ENCODE measurements at places on chromosomes 7 and 10. TPM values are rescaled to one million over a fixed set of nuclear protein-coding genes. Genes with fewer than 3 reads are reported as not detected.

The PAX2 gene
- not detected for total RNA-seq

GRCh38 chr7:6166443-6166891 is 106.0 kb downstream of the CYTH3 start:
- no peak for DNase-seq

The TAC1 gene
- not detected for total RNA-seq

- no peak for DNase-seq
Observed at GRCh38 chr7:80960244-80960795, 41.5 kb upstream of the SEMA3C start.

DNA sequence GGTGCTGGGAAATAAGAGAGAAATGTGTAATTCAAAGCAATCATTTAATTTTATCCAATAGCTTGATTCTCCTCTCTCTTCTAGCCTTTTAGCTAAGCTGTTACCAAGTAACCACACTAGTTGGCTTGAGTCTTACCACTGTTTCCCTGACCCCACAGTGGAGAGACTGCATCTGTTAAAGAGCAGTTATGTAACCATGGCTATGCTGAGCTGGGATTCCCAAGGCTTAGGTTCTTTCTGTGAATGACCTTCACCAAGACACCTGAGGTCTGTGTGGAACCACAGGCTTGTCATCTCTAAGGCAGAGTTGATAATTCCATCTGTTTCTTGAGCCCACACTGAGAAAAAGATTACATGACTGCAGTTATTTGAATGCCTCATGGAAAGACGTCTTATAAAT is 47.7 kb upstream of the ATRNL1 start:
- DNase-seq, result no peak

DNA sequence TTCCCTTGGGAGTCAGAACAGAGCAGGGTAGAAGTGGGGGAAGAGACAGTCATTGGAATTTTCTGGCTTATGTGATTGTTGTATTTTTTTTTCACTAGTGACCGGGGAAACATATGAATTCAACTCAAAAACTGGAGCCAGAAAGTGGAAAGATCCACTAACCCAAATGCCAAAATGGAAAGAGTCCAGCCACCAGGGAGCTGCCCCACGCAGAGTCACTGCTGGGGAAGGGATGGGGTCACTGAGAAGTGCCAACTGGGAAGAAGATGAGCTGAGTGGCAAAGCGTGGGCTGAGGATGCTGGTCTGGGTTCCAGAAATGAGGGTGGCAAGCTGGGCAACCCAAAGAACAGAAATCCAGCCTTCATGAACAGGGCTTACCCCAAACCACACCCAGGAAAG is 69.2 kb downstream of the CDHR3 start:
- no peak for DNase-seq

DNA sequence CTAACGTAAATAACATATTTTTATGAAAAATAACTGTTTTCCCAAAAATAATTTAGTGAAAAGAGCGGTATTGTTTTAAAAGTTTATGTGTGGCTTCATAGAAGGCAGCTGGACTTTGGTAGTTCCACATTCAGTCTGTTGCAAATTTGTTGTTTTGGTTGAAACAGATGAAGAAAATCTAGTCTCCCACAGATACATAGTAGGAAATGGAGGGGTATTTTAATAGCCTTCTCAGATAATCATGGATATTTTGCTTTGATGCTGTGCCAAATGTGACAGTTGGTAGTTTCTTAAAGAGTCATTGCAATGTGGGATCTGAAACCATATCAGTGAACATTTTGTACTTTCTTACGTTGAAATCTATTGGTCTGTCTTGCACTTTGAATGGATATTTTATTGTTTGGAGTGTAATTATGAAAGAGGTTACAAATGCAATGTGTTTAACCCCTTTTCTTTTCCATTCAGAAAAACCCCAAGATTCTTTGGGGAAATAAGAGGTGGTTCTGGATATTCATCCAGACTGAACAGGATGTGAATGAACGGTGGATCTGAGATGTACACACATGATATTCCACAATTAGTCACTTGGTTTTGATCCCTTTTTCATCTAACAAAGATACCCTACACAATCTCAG is 10.4 kb downstream of the ZNF365 start:
- no peak for DNase-seq

The ORC5 gene
- total RNA-seq, result 175 TPM

GRCh38 chr10:48758411-48758810 is 73.7 kb downstream of the WDFY4 start:
- DNase-seq, result no peak

GRCh38 chr7:2009541-2010001 is 223.2 kb downstream of the MAD1L1 start:
- no peak for DNase-seq

GRCh38 chr7:115462301-115463015 is 540.6 kb downstream of the MDFIC start:
- DNase-seq, result no peak

- DNase-seq, result no peak
Observed at GRCh38 chr7:105157278-105157677, 143.3 kb downstream of the KMT2E start.

GRCh38 chr10:7797582-7797981 is 9.6 kb downstream of the ATP5F1C start:
- DNase-seq, result peak; percentile 52

GRCh38 chr7:127251465-127252376 is 1.0 kb downstream of the GRM8 start:
- DNase-seq, result no peak

DNA sequence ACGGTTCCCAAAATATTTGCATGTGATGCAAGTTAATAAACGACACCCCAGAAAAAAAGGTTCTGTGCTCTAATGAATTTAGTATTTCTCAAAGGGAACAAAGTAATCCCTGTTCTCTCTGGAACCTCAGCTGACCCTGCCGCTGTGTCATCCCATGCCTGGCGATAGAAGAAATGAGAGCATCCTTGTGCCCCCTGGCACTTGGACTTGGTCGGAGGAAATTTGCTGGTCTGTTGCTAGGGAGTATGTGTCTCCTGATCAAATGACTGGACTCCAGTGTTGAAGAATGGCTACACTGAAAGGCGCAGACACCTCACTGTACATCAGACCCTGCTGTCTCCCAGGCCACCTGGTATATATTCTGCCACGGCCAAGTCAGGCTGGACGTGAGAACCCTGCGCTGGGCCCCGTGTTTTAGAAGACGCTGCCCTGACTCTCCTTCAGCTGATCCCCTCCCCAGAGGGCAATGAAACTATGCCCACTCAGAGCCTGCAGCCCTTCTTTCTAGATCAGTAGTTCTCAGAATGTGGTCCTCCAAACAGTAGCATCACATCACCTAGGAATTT is 67.2 kb downstream of the THNSL1 start:
- no peak for DNase-seq

DNA sequence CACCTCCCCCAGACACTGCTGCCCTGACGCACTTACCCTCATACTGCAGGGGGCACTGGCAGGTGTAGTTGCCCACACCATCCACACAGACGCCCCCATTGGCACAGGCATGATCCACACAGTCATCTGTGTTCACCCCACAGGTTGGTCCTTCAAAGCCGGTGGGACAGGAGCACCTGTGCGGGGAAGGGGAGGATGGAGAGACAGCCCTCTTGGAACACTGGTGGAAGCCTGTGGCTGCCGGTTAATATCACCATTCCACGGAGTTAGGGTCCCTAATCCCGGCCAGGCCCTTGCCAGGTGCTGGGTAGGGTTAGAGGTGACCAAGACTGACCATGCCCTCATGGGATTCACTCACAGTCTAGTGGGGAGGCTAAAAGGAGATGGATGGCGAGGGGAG is 171.8 kb downstream of the SLIT1 start:
- no peak for DNase-seq

GRCh38 chr7:95433952-95434556 is 774 bp downstream of the PON2 start:
- DNase-seq, result no peak

The FZD8 gene
- 19.3 TPM for total RNA-seq

DNA sequence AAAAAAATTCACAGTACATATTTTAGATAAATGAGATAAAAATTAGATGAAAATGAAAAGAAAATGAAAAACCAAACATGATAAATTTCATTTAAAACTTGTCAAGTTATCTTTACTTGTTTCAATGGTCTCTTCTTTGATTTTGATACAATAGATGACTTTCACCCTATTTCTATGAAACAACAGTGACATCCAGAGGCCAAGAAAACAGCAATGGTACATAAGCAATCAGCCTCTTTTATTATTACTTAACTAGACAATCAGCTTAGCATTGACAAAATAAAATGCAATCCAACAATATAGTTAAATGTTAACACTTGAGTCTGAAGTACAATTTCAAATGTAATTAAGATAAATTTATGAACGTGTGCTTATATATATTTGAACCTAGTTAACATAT is 74.8 kb upstream of the GPR37 start:
- DNase-seq, result no peak

GRCh38 chr7:27364344-27364758 is 121.7 kb downstream of the EVX1 start:
- DNase-seq, result no peak

DNA sequence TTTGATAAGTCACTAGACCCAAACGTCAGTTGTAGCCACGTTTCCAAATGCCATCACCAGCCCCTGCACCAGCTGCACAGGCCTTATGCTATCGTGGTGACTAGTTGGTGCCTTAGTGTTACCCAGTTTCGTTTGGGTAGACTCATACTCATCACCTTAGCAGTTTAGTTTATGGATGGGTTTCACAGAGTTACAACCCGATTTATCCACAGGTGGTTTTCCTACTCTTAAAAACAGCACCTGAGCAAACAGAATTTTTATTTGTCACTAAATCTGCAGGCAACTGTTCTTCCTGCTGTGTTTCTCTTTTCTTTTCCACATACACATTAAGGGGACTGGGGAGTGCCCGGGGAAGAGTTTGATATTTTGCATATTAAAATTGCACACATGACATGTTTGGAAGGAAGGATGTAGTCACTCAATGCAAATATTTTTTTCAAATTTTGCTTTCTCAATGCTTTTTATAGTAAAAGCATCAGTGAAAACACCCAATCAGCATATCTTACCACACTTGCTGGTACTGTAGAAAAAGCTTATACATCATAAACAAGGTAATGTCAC is 41.6 kb downstream of the PDSS1 start:
- DNase-seq, result no peak

The CALN1 gene
- total RNA-seq, result not detected

The PLXDC2 gene
- 2.9 TPM for total RNA-seq

GRCh38 chr10:28569506-28570159 is 36.7 kb downstream of the WAC start:
- DNase-seq, result no peak

DNA sequence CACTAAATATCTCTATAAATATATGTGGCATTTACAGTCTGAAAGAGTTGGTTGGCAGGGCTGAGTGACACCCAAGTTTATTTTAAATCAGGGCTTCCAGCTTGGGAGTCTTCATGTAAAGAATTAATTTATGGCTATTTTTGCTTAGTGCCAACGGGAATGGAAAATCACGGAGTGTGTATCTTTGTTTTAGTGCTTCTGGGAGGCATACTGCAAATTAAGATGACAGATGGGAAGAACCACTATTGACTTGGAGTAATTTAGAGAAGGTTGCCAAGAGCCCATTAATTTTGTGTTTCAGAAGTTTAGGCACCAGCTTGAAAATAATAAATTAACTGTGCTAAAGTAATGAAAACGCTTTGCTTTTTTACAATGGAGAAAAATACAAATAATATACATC is 135.2 kb downstream of the GPR37 start:
- DNase-seq, result no peak

DNA sequence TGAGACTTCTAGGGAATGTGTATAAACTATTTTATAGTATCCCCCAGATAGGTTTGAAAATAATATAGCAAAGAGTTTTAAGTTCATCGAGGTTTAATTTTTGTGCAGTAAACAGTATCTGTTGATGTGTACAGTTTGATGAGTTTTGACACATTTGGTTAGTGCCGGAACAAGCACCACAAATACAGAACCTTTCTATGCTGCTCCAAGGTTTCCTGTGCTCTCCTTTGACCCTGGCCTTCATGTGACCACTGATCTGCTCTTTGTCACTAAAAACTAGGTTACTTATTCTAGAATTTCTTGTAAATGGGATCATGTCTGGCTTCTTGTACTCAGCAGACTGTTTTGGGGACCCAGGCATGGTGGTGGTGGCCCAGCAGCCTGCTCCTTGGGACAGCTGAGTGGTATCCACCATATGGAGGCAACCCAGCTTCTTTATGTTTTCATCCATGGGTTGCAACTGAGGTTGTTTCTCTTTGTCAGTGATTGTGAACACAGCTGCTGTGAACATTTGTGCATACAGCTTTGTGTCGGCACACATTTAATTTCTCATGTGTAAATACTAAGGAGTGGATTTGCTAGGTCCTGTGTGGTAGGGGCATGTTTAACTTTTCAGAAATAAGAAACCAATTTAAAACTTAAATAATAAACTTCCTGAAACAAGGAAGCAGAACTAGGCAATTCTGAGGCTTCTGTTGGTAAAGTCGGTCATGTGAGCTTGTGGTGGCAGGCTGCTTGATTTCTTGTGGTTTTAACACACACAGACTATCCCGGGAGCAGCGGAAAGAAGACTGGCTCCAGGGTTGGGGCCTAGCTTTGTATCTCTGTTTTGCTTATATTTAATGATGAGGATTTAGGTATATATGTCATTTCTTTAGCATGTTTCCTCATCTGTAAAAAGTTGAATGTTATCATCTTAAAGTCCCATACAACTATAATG is 219.4 kb downstream of the ABCA13 start:
- DNase-seq, result no peak

- no peak for DNase-seq
Observed at GRCh38 chr7:74625446-74625845, 32.1 kb upstream of the GTF2I start.

DNA sequence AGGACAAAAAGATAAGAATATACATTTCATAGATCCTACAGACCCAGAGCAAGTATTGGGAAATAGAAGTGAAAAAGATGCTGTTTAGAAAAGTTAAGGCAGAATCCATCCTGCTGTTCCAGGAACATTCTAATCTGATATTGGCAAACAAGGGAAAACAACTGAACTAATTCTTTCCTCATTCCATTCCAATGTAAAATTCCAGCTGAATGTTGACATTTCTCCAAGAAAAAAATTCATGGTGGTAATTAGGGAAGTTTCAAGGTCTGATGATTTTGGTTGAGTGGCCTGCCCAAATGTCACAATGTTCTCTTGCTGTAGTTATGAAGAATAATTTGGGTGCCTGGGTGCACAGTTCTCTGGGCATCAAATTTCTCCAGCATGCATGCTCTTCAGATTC is 15.2 kb downstream of the PIP start:
- no peak for DNase-seq

GRCh38 chr7:6031567-6031966 is 391 bp downstream of the ANKRD61 start:
- no peak for DNase-seq

DNA sequence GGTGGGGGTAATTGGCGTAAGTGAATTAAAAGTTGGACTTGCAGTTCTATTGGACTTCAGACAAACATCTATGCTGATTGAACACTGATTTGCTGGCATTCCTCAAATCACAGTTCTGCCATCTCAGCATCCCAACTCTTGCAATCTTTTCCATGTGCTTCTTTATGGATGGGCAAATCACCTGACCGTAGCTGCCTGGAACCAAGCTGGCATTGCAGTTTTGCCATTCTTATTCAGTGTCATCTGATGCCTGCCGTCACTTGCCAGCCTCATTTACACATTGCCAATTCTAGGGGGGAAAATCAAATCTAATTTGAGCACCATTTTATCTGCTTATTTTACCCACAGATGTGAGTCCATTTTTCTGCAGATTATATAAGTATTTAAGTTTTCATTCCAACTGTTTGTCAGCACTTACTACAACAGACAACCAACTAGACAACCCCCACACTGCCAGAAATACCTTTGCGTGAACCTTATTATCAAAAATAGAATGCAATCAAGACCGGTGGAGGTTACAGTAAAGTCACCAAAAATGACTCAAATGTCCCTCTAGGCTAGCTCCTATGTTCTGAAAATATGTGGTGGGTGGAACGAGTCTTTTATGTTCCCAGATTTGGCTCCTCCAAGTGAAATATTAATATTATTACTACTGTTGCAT is 172.3 kb upstream of the CTBP2 start:
- DNase-seq, result no peak
